ENCODE measurements at places on chromosomes 7 and 10.

- no peak for DNase-seq
These were observed 24.7 kb upstream of the DPYSL4 start for GRCh38 chr10:132162021-132162531.

DNA sequence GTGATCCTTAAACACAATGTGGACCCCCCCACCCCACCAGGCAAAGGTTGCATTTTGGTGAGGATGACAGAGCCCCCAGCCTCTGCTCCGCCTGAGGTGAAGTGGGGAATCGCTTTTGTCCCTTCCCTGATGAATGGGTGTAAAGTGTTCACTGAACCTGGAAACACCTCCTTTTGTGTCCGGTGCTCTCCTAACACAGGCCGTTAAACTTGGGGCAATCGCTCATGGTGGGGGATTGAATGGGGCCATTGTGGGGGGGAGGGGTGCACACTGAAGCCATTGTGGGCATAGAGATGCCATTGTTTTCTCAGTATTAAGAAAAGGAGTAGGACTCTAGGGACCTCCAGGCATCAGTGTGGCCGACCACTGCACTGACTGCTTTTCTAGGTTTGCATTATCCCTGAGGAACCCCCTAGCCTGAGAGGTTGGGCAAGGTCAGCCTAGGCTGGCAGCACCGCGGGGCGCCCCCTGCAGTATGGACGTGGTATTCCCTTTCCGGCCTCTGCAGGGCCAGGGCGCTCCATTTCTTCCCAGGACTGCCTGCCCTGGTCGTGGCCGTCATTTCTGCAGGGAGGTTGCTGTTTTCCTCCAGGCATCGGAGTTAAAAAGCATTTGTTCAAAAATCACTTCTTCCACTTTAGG lies 158.3 kb downstream of the TCF7L2 start:
- DNase-seq = peak; percentile 15

DNA sequence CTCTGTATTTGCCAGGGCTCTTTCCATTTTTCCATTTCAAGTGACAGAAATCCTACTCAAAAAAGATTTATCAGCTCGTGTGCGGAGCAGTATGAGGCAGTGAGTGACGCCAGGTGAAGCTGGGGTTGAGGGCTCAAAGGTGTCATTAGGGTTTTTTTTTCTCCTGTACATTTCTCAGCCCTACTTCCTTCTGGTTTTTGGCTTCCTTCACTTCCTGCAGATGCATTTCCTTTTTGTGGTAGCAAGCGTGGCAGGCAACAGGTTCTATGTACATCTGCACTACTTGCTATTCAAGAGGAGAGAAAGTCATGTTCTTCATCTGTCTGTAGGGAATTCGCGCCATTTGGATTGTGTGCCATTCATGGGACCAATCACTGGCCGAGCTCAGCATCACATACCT lies 52.8 kb upstream of the AOAH start:
- DNase-seq = peak; percentile 8

DNA sequence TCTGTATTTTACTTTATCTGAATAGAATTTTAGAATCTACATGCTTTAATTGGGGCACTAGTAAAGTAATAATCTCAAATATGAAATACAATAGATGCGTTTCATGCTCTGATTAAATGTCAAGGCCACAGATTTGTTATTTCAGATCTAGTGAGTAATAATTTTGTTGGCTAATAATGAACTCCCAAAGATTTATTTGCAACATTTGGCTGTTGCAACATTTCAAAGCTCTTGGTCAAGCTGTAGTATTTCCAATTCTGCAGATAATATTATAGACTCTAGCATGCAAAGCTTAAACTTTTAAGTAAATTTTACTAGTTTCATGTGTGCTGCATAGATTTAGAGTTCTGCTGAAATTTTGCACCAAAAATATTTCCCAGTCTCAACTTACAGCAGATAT lies 16.7 kb downstream of the LRRN3 start:
- no peak for DNase-seq

DNA sequence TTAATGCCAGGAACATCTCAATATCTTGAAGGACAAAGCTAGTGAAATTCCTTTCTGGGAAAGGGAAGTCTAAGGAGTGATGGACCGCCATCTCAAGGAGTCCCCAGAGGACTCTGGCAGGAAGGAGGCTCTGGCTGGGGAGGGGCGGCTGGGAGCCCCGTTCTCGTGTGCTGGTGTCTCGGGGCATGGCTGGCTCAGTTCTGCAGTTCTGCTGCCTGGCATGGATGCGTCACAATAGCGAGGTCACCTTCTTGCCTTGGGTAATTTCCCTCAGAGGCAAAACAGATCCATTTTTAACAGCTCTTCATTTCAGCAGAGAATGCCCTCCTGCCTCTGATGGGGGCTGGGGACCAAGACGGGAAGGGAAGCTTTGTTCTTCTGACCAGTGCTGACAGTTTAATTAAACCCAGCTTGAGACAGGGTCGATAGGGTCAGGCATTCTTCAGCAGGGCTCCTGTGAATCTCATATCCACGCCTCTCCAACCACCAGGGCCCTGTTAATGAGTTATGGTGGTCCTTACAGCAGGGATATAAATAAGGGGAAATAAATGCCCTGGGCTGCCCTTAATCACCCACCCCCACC lies 35.7 kb downstream of the SLIT1 start:
- no peak for DNase-seq

GRCh38 chr10:75418293-75418692 lies 13.1 kb upstream of the LRMDA start:
- no peak for DNase-seq

DNA sequence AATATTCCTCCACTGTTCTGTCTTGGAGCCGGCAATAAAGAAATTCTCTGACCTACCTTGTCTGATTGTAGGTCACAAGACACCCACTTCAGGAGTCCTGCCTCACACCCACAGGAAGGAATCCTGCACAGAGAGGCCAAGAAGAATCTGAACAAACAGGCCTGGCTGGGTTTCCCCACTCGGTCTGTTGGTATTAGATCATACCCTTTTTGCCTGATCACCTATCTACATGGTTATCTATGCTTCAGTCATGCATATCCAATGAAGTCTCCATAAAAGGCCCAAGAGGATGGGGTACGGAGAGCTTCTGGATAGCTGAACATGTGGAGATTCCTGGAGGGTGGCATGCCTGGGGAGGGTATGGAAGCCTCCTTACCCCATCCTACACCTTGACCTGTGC lies 12.3 kb downstream of the OGDH start:
- DNase-seq = peak; percentile 51

DNA sequence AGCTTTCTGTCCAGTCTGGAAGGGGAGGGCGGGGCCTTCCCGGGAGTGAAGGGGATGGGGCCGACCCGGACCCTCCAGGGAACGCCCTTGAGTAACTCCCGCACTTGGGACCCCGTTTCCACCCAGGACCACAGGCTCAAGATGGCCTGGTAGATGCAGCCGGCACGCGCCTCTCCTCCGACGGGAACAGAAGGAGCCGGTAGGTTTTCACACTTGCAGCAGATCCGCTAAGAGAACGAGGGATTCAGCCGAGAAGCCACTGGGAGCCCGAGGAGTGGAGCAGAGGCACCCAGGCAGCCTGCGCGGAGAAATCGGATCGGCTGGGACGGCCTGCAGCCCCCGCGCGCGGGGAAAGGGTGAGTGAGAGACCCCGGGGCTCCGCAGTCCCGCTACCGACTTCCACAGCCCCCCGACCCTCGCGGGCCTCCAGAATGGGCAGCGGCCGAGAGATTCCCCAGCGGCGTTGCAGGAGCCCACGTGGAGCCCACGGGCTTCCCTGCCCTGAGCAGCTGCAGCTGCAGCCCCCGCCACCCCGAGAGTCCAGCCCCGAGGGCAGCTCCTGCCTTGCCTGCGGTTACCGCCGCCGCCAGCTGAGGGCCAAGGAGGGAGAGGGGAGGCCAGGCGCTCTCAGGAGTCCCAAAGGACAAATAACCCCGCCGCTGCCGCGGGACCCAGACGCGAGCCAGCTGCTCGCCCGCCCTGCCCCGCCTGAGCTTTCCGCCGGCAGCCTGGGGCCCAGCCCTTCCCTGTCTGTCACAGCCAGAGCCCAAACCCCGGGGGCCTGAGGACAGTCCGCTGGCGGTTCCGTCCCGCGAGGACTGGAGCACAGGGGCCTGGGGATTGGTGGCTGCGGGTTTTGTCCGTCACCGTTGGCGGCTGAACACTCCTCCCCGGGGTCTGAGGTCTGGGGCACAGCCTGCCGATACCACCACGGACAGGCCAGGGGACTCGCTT lies 21.8 kb downstream of the IFT22 start:
- no peak for DNase-seq

GRCh38 chr7:45181286-45181960 lies 23.8 kb downstream of the RAMP3 start:
- DNase-seq = no peak

- DNase-seq = no peak
These were observed 331.7 kb downstream of the SORCS1 start for GRCh38 chr10:106832846-106833245.

DNA sequence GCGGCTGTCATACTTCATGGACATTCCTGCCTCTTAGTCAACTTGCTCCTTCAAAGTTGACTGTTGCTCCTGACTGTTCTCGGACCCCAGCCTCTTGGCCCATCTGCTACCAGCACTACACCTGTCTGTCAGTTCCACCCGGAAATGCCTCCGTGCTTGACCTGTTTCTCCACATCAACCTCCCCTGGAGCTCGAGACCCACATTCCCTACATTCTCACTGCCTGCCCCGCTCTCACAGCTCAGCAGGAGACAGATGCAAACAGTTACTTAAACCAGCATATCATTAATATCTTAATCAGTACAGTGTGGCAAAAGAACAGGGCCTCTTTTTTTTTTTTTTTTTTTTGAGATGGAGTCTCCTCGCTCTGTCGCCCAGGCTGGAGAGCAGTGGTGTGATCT lies 174.3 kb downstream of the NRP1 start:
- no peak for DNase-seq

GRCh38 chr7:66413379-66414114 lies 208.4 kb downstream of the TPST1 start:
- DNase-seq = peak; percentile 79

GRCh38 chr7:50470250-50471163 lies 20.4 kb upstream of the FIGNL1 start:
- DNase-seq = no peak

DNA sequence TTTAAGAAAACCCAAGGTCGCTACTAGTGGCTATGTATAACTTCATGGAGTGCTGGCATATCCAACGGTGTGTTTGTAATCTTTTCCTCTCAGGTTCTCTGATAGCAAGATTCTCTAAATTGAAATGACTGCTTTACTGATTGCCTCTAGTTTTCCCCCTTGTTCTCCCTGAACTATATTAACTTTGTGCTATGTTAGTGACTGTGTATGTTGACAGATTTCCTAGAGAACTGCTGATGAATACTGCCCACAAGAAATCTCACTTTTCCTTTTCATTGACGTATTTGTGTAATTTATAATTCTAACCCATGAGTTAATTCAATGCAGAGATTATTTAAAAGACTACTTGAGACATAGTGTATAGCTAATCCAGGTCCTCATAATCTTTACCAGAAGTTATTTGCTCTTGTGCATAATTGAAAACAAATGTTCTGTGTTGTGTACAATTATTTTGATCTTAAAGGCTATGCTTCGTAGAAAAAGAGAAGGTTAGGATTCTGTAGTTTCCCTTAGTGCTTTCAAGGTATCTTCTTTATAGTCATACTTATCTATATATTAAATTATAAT lies 70.6 kb upstream of the GLCCI1 start:
- no peak for DNase-seq

DNA sequence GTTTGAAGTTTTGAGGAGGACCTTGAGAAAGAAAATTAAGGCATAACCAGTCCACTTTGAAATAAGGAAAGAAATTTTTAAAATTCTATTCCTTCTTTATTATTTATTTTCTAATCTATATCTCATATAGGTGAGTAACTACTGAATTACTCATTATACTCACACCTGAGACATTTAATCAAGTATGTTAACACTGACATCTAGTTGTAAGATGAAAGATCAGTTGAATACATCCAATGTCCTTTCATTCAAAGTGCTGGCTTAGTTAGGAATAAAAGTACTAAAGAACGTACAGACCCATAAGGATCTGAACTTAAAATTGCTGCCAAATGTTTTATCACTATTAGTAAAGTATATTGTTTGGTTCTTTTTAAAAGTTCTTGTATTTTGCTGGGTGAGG lies 23.5 kb downstream of the TRDMT1 start:
- no peak for DNase-seq

DNA sequence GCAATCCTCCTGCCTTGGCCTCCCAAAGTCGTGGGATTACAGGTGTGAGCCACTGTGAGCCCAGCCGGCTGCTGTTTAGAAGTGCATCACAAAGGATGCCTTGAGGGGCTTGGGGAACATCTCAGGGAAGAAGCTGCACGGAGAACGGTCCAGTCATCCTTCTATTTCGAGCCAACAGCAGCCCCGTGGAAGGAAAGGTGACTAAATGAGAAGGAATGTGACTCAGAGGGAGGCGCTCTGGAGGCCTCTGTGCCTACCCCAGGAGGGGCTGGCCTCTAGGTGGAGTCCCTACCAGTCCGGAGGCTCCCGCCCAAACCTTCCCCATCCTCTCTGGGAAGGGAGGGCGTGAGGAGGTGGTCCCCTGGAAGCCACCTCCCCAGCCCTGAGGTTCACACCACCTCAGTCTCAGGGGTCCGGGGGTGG lies 76.2 kb downstream of the CTBP2 start:
- DNase-seq = no peak

DNA sequence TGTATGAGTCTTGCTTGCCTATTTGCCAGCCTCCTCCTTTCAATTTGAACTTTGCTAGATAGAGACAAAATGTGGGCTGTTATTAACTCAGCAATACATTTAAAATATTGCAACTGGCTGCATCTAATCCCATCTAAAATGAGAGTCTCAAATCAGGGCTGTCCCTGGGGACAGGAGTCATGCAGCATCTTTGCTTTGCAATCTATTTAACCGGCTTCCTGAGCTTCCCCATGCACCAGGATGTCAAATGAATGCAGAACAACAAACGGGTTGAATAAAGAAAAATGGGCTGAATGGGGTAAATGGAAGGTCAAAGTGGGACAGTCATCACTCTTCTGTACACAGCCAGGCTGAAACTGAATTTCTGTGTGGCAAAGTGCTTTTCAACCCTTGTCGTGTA lies 89.2 kb downstream of the AOAH start:
- no peak for DNase-seq
